ENCODE measurements at places on chromosomes 13 and 19.

GRCh38 chr19:16340092-16340491 is 15.5 kb downstream of the KLF2 start:
- DNase-seq, result no peak

DNA sequence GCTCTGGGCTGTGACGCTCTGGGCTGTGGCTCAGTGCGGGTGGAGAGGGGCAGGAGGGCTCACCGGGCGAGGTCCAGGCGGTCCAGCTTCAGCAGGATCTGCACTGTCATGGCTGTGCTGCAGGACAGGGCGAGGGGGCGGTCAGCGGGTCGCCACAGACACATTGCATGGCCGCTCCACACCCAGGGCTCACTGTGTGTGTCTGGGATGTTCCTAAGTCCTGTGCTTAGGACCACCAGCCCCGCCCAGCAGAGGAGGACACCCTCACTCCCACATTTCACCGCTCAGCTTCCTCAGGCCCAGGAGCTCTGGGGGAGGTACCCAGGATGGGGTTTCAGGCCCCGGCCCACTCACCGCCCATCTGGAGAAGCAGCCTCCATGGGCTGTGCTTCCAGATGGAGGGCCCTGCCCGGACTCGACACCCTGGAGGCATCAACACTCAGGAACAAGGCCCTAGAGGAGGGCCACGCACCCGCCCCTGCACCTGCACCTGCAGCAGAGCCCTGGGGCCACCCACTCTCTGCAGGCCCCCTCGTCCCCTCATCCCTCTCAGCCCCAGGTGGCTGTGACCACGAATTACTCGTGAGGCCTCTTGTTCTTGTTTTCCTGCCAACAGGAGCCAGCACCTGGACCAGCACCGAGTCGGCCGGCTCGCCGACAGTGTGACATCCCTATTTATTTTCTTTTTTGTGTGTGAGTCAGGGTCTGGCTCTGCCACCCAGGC is 9.7 kb upstream of the CERS1 start:
- DNase-seq, result no peak

- no peak for DNase-seq
Measured at GRCh38 chr13:33321686-33322542, 36.4 kb upstream of the STARD13 start.

- DNase-seq, result no peak
Measured at GRCh38 chr19:2700660-2701360, 1.7 kb downstream of the GNG7 start.

GRCh38 chr19:41577833-41578232 is 1.9 kb downstream of the CEACAM21 start:
- no peak for DNase-seq

GRCh38 chr13:100364591-100364990 is 224.0 kb downstream of the GGACT start:
- no peak for DNase-seq

GRCh38 chr19:907183-907853 is 5.7 kb downstream of the R3HDM4 start:
- DNase-seq, result peak; percentile 52

DNA sequence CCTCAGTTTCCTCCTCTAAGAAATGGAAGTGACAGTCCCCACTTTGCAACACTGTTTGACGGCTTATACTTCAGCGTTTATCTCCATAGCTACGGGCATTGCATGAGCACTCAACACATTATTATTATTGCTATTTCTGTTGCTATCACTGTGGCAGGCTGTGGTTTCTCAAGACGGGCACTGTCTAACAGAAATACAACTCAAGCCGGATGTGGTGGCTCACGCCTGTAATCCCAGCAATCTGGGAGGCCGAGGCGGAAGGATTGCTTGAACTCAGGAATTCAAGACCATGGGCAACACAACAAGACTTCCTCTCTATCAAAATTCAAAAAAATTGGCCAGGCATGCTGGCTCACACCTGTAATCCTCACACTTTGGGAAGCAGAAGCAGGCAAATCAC is 4.9 kb upstream of the ZSWIM4 start:
- DNase-seq, result peak; percentile 44

- DNase-seq, result peak; percentile 28
Measured at GRCh38 chr13:67515895-67516294, 285.8 kb upstream of the PCDH9 start.

DNA sequence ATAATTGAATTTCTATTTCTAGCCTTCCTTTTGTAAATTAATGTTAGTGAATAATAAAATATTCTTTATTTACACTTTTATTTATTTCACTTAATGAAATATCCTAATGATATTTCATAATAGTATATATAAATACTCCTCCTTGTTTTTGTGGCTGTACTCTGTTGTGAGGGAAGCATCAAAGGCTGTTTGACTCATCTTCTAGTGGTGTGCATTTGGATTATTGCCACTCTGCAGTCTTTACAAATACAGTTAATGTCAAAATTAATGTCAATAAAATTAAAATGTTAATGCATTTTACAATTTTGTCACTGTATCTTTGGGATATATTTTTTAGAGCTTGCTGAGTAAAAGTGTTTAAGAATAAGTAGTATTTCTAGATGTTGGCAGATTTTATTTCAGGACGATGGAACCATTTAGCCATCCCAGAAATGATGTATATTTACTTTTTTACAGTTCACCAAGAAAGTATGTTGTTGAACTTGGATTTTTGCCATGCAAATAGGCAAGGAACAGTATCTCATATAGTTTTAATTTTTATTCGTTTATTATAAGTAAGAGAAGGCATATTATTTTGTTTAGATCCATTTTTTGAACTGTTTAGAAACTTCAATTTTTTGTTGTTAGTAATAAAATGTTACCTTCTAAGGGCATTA is 281.2 kb upstream of the SLITRK6 start:
- DNase-seq, result no peak

DNA sequence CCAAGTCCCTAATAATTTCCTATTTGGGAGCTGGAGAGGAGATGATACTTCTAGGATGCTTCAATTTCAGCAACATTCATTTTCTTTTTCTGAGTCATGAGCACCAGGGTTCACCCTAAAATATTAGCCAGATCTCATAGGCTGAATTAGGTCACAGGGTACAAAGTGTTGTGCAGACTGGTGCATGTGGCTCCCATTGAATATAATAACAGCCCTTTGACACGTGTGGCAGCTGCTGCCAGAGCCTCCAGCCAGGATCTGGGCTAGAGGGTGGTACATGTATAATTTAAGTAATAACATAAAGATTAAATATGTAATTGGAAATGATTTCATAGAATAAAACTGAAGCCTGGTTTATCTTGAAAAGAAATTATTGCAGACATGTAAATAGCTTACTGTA is 244.9 kb downstream of the ATP8A2 start:
- DNase-seq, result no peak

DNA sequence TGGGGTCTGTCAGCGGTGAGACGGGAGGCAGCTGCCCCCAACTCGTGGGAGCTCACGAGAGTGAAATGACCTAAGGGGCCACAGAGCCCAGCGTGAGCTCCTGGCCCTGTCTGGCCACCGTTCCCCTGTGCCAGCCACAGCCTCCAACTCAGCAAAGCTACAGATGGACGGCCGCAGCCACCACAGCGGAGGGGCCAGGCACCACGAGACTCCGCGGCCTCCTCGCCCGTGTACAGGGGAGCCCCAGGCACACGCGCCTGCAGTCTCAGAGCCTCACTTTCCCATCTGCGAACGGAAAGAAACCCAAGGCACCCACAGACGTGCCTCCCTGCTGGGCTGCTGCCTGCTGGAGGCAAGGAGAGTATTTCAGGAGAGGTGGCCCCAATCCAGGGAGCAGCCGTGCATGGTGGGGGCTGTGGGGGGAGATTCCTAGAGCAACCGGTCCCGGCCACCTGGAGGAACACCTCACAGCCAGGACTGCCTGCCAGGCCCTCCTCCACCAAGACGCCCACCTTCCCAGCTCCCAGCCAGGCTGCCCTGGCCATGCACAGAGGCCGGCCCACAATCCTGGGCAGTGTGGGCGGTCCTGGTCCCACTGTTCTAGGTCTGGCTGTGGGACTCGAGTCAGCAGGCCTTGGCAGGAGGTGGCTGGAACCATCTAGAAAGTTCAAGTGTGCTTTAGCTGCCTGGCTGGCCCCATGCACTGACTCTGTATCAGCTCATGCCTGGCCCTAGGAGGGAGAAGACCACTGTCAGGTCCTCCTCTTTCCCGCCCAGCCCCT is 1.9 kb downstream of the MKNK2 start:
- no peak for DNase-seq

GRCh38 chr19:7861619-7862412 is 12.4 kb downstream of the PRR36 start:
- DNase-seq, result no peak

DNA sequence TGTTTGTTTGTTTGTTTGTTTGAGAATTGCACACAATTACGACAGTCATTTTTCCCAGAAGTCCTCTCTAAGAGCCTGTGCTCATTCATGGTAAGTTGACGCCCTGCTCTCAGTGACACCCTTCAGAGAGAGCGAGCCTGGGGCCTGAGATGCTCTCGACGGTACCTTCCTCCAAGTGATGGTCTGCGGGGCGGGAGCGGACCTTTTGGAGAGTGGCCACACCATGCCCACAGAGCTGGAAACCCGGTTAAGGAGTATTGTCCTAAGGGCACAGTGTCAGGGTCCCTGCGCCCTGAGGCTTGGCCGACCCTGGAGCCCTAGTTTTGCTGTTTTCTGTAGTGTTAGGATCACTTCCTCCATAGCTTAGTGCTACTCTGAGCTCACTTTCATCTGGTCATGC is 3.6 kb downstream of the POP4 start:
- no peak for DNase-seq

- DNase-seq, result no peak
Measured at GRCh38 chr13:25571237-25571636, 199.5 kb downstream of the ATP8A2 start.

DNA sequence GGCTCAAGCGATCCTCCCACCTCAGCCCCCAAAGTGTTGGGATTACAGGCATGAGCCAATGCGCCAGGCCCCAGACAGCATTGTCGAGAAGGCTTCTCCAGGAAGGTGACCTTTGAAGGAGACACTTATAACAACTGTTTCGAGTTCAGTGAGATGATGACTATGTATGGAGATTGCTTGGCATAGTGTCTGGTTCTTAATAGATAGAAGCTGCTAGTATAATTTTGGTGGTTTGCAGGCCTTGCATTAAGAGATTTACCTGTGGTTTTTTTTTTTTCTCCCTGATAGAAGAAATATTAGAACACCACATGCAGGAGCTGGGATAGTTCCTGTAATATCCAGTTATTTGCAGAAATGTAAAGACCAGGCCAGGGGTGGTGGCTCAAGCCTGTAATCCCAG is 3.7 kb downstream of the MARCHF2 start:
- no peak for DNase-seq

DNA sequence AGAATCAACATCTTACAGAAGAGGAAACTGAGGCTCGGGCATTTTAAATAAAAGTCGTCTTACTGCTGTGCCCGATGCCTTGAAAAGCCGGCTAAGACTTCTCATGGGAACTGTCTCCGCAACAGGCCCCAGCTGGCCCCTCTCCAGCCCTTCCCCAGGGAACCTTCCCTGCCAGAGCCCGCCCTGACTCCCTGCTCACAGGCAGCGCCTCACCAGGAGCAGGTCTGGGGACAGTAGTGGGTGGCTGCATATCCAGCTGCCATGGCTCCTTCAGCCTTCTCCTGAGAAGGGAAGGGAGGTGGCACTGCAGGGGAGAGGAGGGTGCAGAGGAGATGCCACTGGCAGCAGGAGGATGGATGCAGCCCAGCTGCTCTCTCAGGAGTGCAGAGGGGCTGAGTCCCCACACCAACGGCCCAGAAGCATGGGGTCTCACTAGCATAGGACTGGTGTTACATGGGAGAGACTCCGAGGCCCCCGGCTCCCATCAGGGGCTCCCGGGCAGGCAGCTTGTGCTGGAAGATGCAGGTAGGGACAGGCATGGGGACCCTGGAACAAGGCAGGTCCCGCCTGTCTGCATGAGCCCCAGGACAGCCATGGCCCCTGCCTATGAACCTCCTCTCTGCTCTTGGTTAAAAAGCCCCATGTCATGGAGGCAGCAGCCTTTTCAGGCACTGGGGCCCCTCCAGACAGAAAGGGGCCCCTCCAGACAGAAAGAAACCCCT is 216.4 kb upstream of the SGCG start:
- DNase-seq, result no peak

- DNase-seq, result no peak
Measured at GRCh38 chr13:111623208-111623607, 302.8 kb downstream of the TEX29 start.

All from suppressor macrophage treated with lipopolysaccharide for 4 hours (primary cell).